ENCODE measurements at places on chromosomes 2 and 18. TPM values are rescaled to one million over a fixed set of nuclear protein-coding genes. Genes with fewer than 3 reads are reported as not detected.

TXNDC2 gene
- 0.38 TPM for total RNA-seq

UGT1A8 gene
- not detected for total RNA-seq

CDK5R2 gene
- 2.5 TPM for total RNA-seq

SULT1C4 gene
- total RNA-seq: not detected

SERPINB12 gene
- not detected for total RNA-seq

ST8SIA3 gene
- total RNA-seq: not detected

DRC1 gene
- 0.29 TPM for total RNA-seq

DPY30 gene
- 119 TPM for total RNA-seq

SIX2 gene
- total RNA-seq: 0.39 TPM

ARL5A gene
- total RNA-seq: 29.7 TPM

PTPRN gene
- total RNA-seq: 2.2 TPM

EMILIN1 gene
- total RNA-seq: not detected

All from A549 treated with DMSO at 1 μM for 4 hours (cell line).